ENCODE measurements at places on chromosomes 5 and 9. TPM values are rescaled to one million over a fixed set of nuclear protein-coding genes. Genes with fewer than 3 reads are reported as not detected.

DNA sequence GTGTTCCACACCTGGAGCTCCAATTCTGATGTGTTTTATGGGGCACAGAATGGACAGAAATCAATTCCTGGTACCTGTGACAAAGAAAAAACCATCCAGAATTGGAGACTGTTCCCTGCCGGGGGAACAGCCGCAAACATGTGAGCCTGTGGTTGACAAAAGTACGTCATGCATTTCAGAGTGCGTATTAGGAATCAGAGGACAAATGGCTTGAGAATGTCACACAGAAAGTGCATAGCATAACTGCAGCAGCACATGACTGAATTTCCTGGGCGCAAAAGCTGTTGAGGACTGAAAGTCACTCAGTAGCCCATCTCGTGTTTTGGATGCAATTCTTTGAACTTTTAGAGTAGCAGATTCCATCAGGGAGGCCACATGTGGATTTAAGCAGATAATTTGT lies 85.1 kb downstream of the TRIO start:
- no peak for DNase-seq
- no peaks in the 10 kb centered on the region for H3K36me3 ChIP-seq
- no peak overlapping the region for H3K27ac ChIP-seq
- H3K4me3 ChIP-seq: no peak overlapping the region

- no peaks in the 10 kb centered on the region for H3K36me3 ChIP-seq
- DNase-seq: no peak
- H3K27me3 ChIP-seq: no peaks in the 10 kb centered on the region
- H3K4me1 ChIP-seq: no peaks in the 10 kb centered on the region
- H3K27ac ChIP-seq: no peak overlapping the region
Measured at GRCh38 chr9:87867391-87867790, 15.3 kb upstream of the SPATA31E1 start.

GRCh38 chr5:158882660-158883059 lies 217.1 kb downstream of the EBF1 start:
- no peaks in the 10 kb centered on the region for H3K27me3 ChIP-seq
- no peak overlapping the region for H3K4me3 ChIP-seq
- no peaks in the 10 kb centered on the region for H3K36me3 ChIP-seq
- H3K27ac ChIP-seq: no peak overlapping the region

DNA sequence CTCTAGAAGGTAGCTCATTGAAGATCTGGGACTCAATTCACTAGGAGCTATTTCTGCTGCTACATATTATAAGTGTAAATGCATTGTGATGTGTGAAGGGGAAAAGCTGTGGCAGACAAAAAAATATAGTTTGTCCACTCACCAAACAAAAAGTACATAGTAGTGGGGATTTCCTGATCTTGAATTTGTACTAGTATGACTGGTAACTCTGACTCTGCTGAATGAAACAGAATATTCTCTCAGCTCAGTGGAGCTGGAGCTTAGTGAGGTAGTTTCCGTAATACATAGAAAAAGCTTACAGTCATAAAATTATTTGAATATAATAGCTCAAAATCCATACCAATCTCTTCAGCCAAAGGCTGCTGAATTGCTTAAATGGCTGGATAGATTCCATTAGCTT lies 455.6 kb upstream of the CD180 start:
- H3K27me3 ChIP-seq: no peaks in the 10 kb centered on the region
- H3K36me3 ChIP-seq: no peaks in the 10 kb centered on the region
- no peaks in the 10 kb centered on the region for H3K4me1 ChIP-seq
- no peak overlapping the region for H3K4me3 ChIP-seq
- DNase-seq: no peak
- H3K27ac ChIP-seq: no peak overlapping the region

- no peak overlapping the region for H3K27ac ChIP-seq
- H3K36me3 ChIP-seq: no peaks in the 10 kb centered on the region
Measured at GRCh38 chr9:35318741-35319140, 156.9 kb downstream of the UNC13B start.

GRCh38 chr5:25567881-25568280 lies 923.1 kb upstream of the CDH10 start:
- no peak for DNase-seq
- H3K4me3 ChIP-seq: no peak overlapping the region
- H3K27me3 ChIP-seq: no peaks in the 10 kb centered on the region
- H3K27ac ChIP-seq: no peak overlapping the region

GRCh38 chr5:114122852-114123251 lies 239.0 kb upstream of the KCNN2 start:
- no peaks in the 10 kb centered on the region for H3K36me3 ChIP-seq
- DNase-seq: no peak
- no peak overlapping the region for H3K27ac ChIP-seq
- H3K4me3 ChIP-seq: no peak overlapping the region

GRCh38 chr5:128825826-128826225 lies 139.5 kb upstream of the SLC27A6 start:
- DNase-seq: no peak
- H3K27ac ChIP-seq: no peak overlapping the region
- H3K4me1 ChIP-seq: no peaks in the 10 kb centered on the region
- H3K27me3 ChIP-seq: no peaks in the 10 kb centered on the region
- H3K36me3 ChIP-seq: no peaks in the 10 kb centered on the region

DNA sequence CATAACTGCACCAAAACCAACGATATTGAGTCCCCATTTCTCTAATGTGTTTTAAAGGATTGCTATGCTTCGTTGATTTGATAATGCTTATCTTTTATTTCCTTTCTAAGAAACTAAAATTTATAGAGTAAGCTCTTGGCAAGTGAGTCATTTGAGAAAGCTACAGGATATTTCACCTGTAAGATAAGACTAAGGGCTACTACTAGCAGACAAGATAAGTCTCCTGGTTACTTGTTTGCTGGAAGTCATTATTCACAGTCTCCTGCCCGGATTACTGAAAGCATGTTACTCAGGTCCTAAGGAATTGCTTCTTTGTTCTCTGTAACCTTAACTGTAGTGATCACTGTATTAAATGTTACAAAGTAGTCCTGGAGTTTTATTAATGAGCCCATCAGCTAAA lies 315.9 kb upstream of the RASA1 start:
- no peaks in the 10 kb centered on the region for H3K36me3 ChIP-seq
- H3K27me3 ChIP-seq: no peaks in the 10 kb centered on the region
- no peak overlapping the region for H3K27ac ChIP-seq
- no peak overlapping the region for H3K4me3 ChIP-seq

- DNase-seq: no peak
- H3K27me3 ChIP-seq: no peaks in the 10 kb centered on the region
- no peak overlapping the region for H3K4me3 ChIP-seq
Measured at GRCh38 chr9:126975327-126976220, 61.0 kb downstream of the RALGPS1 start.

- H3K27me3 ChIP-seq: no peaks in the 10 kb centered on the region
- H3K4me1 ChIP-seq: peaks cover 5% of the 10 kb centered on the region
- no peaks in the 10 kb centered on the region for H3K36me3 ChIP-seq
- peak; percentile 88 for DNase-seq
- H3K27ac ChIP-seq: peak overlapping the region; percentile 66
Measured at GRCh38 chr9:133238851-133239532, 29.9 kb upstream of the OBP2B start.

DNA sequence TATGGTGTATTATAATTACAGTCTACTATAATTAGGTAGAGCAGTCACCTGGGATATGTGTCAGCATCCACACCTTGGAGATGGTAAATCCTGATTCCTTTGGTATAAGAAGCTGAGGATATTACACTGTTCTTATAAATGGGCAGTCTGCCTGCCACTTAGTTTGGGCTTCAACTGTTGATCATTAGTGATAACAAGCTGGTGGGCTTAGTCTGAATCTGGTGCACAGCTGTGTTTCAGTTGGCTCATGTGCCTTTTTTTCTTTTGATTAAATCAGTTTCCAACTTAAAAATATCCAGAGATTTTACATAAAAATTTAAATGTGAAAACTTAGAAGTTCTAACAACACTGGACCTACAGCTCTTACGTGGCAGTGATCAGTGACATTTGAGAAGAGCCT lies 21.2 kb downstream of the LVRN start:
- no peaks in the 10 kb centered on the region for H3K27me3 ChIP-seq
- no peaks in the 10 kb centered on the region for H3K36me3 ChIP-seq
- no peak for DNase-seq
- no peaks in the 10 kb centered on the region for H3K4me1 ChIP-seq

DNA sequence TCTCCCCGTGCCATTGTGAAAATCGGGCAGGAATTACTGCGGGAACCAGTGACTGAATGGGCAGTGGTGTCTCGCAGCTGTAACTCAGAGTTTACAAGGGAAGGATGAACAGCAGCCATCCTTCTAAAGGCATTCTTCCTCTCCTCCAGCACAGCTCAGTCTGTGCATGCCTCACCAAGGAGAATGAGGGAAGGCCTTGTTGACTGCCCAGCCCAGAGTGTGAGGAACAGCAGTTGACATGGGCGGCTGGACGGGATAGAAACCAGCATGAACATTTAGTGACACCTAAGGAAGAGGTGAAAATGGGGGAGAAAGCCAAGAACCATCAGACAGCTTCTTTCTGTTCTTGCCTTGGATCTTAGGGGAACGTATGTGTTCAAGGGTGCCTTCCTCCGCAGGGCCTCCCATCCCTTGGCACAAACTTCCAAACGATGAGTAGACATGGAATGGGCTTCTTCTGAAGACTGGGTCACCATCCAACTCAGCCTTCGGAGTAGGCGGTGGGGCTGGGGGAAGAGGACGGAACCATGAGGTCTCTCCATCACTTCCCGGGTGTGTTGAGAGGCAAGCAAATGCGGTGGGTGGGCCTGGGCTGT lies 887 bp upstream of the PDE8B start:
- H3K36me3 ChIP-seq: no peaks in the 10 kb centered on the region
- H3K4me1 ChIP-seq: no peaks in the 10 kb centered on the region
- H3K4me3 ChIP-seq: no peak overlapping the region
- H3K27me3 ChIP-seq: peaks cover 24% of the 10 kb centered on the region
- no peak overlapping the region for H3K27ac ChIP-seq
- DNase-seq: no peak

- DNase-seq: no peak
- no peak overlapping the region for H3K4me3 ChIP-seq
- no peak overlapping the region for H3K27ac ChIP-seq
- no peaks in the 10 kb centered on the region for H3K4me1 ChIP-seq
- no peaks in the 10 kb centered on the region for H3K27me3 ChIP-seq
- H3K36me3 ChIP-seq: no peaks in the 10 kb centered on the region
Measured at GRCh38 chr5:83672646-83673045, 48.0 kb downstream of the HAPLN1 start.

DNA sequence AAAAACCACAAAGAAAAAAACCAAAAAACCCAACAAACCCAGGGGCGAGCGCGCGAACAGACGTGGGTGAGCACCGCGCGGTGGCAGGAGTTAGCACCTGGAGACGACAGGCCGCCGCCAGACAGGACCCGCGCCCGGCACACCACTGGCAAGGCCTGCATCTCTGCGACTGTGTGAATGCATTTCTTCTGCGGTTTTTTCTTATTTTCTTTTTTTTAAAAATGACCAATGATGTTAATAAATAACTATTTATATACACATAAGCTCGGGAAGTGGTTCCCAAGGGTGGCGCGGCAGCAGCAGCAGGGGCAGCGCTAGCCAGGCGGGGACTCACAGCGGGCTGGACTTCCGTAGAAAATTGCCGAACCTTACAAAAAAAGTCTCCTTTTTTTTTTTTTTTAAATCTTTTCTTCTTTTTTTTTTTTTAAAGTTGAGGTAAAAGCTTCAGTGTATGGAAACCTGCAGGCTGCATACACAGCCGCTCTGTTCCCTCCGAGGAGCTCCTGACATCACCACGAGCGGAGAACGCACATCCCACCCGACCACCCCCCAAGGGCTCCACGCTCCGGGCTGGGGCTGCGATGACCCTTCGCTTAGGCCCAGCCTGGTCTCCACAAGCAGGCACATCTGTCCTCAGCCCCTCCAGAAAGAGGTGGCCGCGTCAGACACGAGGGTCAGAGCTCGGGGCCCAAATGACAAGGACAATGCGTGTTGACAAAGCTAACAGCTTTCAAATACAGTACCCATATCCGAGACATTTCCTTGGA lies 7.4 kb downstream of the BRD3OS start:
- H3K4me1 ChIP-seq: no peaks in the 10 kb centered on the region
- H3K36me3 ChIP-seq: peaks cover 10% of the 10 kb centered on the region
- H3K27ac ChIP-seq: no peak overlapping the region

DNA sequence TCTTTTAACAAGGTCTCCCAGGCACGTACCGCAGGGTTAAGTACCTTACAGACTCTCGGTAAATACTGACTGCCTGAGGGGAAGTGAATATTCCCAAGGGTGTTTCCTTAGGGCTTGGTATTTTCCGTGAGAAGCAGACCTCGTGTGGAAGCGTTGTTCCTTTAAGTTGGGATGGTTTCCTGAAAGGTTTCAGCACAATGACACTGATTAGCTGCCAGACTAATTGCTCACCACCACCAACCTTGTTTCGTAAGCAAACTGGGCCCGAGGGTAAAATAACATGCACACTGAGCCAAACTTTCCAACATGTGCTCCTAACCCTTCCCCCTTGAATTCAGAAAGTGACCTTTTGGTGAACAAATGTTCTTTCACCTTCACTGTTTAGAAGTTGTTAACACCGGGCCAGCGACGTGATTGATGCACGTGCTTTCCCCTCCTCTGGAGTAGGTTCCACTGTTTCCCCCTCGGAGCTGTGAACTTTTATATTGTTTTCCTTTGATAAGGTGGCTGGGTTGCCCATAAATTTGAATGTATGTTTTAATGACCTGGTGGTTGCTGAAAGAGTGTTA lies 128.1 kb upstream of the RPS23 start:
- H3K27ac ChIP-seq: no peak overlapping the region
- DNase-seq: no peak
- no peaks in the 10 kb centered on the region for H3K4me1 ChIP-seq
- H3K36me3 ChIP-seq: no peaks in the 10 kb centered on the region

- no peak for DNase-seq
- no peaks in the 10 kb centered on the region for H3K36me3 ChIP-seq
- no peak overlapping the region for H3K4me3 ChIP-seq
- H3K27ac ChIP-seq: no peak overlapping the region
- H3K27me3 ChIP-seq: no peaks in the 10 kb centered on the region
Measured at GRCh38 chr5:173812811-173813550, 75.2 kb upstream of the CPEB4 start.

DNA sequence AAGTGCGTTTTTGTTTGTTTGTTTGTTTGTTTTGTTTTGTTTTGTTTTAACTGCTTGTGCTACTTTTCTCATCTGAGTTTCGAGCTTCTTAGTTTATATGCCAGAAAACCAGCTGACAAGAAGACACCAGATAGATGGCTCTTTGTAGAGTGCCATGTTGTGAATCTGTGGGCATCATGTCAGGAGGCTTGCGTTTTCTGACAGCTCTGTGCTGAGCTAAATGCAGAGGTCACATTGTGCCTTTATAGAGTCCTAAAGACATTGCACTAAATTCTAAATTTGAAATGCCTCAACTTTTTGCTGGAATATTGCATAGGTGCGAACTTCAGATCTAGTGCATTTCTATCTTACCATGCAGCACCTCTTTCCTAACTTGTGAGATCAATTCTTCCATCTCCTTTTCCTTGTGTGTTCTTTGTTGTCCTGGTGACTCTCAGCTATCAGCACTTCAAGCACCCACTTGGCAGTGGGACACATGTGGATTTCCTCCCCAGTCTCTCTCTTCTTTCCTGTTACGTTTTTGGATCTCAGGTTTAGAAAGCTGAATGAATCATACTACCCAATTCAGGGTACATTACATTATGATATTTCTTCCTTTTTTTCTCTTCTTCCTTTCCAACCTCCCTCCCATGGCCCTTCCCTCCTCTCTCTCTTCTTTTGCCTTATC lies 379.0 kb upstream of the RPS23 start:
- H3K27ac ChIP-seq: no peak overlapping the region
- no peak overlapping the region for H3K4me3 ChIP-seq
- DNase-seq: no peak
- no peaks in the 10 kb centered on the region for H3K27me3 ChIP-seq
- H3K36me3 ChIP-seq: no peaks in the 10 kb centered on the region

Gene LAMC3
- 0.67 TPM for total RNA-seq

Gene GADD45G
- total RNA-seq: 8.1 TPM

Gene TTC16
- 0.05 TPM for total RNA-seq

Gene CEL
- 16.6 TPM for total RNA-seq

Gene LYRM7
- total RNA-seq: 12.1 TPM

Gene CTNND2
- 1.1 TPM for total RNA-seq

Gene CFAP90
- not detected for total RNA-seq

Gene SPAAR
- 2.6 TPM for total RNA-seq

Gene TERT
- 0.72 TPM for total RNA-seq

Measured in colonic mucosa (tissue), 4 donors.